ENCODE measurements at places on chromosomes 5 and 9. TPM values are rescaled to one million over a fixed set of nuclear protein-coding genes. Genes with fewer than 3 reads are reported as not detected.

GRCh38 chr5:33008751-33009418 lies 297.8 kb downstream of the NPR3 start:
- no peak for DNase-seq

GRCh38 chr9:135724186-135724787 lies 22.3 kb downstream of the KCNT1 start:
- no peak for DNase-seq

- no peak for DNase-seq
Measured at GRCh38 chr9:130681769-130682420, 11.7 kb upstream of the EXOSC2 start.

PRDM9 gene
- total RNA-seq = not detected

KIF12 gene
- not detected for total RNA-seq

DNA sequence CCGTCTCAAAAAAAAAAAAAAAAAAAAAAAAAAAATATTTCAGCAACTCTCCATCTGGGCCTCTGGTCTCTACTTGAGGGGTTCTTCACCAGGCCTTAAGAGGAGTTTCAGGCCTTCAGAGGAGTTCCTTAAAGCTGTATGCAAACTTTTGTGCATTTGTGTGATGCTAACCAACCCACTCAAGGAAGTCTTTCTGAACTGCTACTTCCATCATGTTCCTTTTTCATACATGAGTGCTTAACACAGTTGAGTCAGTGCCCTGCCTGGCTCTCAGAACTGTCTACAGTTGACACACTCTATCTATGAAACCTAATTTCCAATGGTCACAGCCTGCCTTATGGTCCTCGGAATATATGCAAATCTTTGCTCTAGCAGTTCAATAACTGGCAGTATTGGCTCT lies 146.5 kb downstream of the MEF2C start:
- DNase-seq = no peak

GRCh38 chr9:28688172-28688571 lies 1114.9 kb upstream of the C9orf72 start:
- DNase-seq = no peak

- no peak for DNase-seq
Measured at GRCh38 chr5:98796197-98796972, 22.9 kb downstream of the RGMB start.

CARD19 gene
- 58.1 TPM for total RNA-seq

CTXN3 gene
- total RNA-seq = not detected

- no peak for DNase-seq
Measured at GRCh38 chr5:119322948-119323537, 32.8 kb upstream of the TNFAIP8 start.

DNA sequence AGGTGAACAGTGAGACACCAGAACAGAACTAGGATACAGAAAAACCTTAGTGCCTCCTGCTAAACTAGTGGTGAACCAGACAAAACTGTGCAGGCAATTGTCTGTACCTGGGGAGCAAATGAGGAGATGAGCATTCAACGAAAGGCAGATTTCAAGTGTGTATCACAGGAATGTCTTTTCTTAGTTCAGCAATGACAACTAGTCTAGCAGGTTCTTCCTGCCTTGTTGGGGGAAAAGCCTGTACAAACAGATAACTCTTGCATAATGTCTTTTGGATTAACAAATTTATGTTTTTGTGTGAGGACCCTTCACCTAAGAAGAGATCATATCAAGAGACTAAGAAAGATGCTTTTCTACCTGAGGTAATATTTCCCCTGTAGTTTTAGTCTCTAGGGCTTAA lies 21.8 kb upstream of the DENND4C start:
- no peak for DNase-seq

VCP gene
- 305 TPM for total RNA-seq

MELK gene
- total RNA-seq = 57.1 TPM

GRCh38 chr5:91146905-91147600 lies 236.1 kb downstream of the ARRDC3 start:
- no peak for DNase-seq

HAVCR2 gene
- total RNA-seq = 34.4 TPM

All from activated naive CD4-positive, alpha-beta T cell treated with anti-CD3 and anti-CD28 coated beads, Interleukin-2, amount 50 U/mL, for 72 hours (primary cell).